ENCODE measurements at places on chromosomes 11 and 22.

- DNase-seq = no peak
Observed at GRCh38 chr22:27912101-27912500, 7.0 kb downstream of the PITPNB start.

DNA sequence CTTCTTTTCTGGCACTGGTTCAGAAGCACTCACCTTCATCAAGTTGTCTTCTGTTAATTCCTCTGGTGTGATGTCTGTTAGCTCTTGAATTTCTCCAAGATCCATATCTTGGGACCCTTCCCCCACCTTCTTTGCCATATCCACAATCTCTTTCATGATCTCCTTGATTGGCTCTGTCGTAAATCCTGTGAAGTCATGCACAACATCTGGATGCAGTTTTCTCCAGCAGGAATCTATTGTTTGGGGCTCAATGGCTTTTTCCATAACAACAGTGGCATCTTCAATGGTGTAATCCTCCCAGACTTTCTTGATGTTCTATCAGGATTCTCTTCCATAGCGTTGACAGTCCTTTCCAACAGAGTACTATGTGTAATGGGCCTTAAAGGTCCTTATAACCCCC lies 96.9 kb downstream of the CSTPP1 start:
- no peak for DNase-seq

DNA sequence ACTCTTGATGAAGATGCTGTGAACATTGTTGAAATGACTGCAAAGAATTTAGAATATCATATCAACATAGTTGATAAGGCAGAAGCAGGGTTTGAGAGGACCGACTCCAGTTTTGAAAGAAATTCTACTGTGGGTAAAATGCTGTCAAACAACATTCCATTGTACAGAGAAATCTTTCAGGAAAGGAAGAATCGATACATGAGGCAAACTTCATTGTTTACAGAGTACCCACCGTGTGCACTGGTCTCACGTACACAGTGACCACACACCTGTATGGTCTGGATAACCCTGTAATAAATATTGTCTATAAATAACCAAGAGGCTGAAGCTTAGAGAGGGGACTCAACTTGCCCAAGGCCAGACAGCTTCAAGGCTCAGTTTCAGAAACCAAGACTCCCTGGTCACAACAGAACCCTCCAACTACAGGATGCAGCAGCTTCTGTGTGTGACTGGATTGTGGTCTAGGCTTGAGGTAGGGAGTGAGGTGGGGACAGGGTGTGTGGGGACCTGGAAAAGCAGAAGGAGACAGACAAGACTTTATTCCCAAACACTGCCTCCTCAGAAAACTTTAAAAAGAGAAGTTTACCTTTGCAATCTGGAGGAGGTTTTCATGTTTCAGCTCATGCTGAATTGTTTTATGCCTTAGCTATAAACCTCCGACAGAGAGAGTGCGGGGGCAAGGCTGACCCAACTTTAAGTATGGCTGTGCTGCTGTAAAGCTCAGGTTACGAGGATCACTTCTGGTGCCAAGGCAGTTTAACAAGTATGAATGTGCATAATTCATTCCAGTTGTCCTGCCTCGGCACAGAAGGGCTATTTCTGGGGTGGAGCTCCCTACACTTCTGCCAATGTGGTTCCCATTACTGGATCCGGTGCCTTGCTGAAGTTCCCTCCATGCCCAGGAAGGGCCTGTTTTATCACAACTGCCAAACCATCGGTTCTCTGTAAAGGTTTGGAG lies 372.6 kb upstream of the NARS2 start:
- DNase-seq = no peak

- no peak for DNase-seq
Observed at GRCh38 chr22:21564411-21564810, 3.1 kb upstream of the UBE2L3 start.

GRCh38 chr11:125250318-125251213 lies 86.0 kb downstream of the PKNOX2 start:
- DNase-seq = no peak

- no peak for DNase-seq
Observed at GRCh38 chr11:43751726-43752125, 71.2 kb downstream of the HSD17B12 start.

DNA sequence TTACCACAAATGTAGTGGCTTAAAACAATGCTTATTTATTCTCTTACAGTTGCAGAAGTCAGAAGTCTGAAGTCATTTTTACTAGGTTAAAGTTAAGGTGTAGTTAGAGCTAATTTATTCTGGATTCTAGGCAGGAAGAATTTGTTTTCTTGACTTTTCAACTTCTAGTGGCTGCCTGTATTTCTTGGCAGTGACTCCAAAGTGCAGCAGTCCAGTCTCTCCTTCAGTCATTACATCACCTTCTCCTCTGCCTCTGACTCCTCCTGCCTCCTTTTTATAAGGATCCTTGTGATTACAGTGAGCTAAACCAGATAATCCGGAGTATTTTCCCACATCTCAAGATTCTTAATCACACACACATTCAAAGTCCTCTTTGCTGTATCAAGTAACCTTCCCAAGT lies 581.4 kb downstream of the KCNA4 start:
- DNase-seq = no peak

GRCh38 chr11:46306296-46306853 lies 28.9 kb downstream of the CREB3L1 start:
- DNase-seq = no peak

DNA sequence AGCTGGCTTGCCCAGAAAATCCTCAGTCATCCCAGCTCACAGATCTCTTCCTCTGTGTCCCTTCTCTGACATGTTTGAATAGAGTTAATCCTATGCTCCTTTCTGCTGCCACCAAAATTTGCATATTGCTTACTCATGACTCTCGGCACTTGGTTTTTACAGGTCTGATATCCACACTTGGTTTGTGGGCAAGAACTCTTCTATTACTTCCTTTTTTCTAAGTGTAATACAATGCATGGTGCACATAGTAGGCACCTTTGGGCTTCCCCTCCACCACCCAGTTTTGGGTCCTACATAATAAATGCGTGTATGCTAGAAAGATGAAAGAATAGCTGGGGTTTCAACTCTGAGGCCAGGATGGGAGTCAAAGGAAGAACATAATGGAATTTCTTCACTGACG lies 69.7 kb upstream of the GRK3 start:
- no peak for DNase-seq

DNA sequence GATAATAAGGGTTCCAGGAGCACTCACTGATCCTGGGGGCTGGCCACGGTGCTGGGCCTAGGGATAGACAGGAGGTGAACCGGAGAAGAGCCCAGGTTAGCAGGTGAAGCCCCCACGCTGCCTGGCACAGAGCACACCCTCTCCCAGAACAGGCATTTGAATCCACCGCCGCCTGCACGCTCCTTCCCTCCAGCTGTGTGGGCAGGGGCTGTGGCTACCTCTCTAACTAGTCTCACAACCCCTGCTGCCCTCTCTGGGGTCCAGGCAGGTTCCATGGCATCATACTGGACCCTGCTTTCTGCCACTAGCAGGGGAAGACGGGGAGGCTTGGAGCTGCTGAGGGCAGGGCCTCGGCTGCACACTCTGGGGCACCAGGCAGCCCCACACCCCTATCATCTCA lies 358.0 kb downstream of the CTTN start:
- DNase-seq = no peak

- DNase-seq = no peak
Observed at GRCh38 chr11:19895776-19896175, 183.1 kb downstream of the NAV2 start.

GRCh38 chr11:65376138-65376713 lies 6.2 kb downstream of the SLC25A45 start:
- DNase-seq = no peak

GRCh38 chr11:107927559-107927958 lies 689 bp upstream of the RAB39A start:
- no peak for DNase-seq

DNA sequence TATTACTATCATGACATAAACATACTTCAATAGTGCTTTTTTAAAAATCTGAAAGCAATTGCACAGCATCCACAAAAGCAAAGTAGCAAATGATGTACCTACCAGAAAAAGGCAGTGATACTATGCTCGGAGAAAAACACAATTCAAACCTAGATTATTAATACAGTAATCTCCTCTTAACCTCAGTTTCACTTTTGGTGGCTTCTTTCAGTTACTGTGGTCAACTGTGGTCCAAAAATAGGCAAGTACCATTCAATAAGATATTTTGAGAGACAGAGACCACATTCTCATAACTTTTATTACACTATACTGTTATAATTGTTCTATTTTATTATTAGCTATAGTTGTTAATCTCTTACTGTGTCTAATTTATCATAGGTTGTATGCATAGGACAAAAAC lies 20.8 kb downstream of the KCNA4 start:
- DNase-seq = no peak

GRCh38 chr22:38036392-38037062 lies 20.7 kb upstream of the PICK1 start:
- DNase-seq = no peak

DNA sequence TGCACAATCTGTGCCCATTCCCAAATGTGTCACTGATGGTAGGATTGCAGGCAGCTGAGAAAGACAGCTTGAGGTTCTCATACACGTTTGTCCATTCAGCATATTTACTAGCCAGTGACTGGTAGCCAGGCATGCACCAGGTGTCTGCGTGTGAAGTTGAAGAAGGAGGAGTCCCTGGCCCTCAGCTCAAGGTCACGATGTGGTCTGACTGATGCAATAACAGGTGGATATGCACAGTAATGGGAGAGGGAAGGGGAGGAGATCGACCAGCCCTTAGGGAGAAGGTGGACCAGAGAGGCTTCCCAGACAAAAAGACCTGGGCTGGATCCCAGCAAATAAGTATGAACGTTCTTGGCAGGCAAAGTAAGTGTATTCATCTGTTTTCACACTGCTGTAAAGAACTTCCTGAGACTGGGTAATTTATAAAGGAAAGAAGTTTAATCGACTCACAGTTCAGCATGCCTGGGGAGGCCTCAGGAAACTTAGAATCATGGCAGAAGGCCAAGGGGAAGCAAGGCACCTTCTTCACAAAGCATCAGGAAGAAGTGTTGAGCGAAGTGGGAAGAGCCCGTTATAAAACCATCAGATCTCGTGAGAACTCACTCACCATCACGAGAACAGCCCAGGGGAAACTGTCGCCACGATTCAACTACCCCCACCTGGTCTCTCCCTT lies 96.0 kb downstream of the MN1 start:
- DNase-seq = no peak

DNA sequence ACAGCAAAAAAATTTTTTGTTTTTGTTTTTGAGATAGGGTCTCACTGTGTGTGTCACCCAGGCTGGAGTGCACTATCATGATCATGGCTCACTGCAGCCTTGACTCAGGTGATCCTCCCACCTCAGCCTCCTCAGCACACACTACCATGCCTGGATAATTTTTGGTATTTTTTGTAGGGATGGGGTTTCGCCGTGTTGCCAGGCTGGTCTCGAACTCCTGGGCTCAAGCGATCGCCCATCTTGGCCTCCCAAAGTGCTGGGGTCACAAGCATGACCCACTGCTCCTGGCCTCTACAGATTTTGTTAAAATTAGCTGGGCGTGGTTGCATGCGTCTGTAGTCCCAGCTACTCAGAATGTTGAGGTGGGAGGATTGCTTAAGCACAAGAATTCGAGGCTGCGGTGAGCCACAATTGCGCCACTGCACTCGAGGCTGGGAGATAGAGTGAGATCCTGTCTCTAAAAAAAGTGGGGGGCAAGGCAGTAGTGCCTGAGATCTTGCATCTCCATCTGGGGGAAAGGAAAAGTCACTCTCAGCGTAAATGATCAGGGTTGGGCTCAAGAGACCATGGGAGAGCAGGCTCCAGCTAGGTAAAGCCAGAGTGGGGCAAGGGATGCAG lies 10.6 kb upstream of the DGKZ start:
- no peak for DNase-seq

DNA sequence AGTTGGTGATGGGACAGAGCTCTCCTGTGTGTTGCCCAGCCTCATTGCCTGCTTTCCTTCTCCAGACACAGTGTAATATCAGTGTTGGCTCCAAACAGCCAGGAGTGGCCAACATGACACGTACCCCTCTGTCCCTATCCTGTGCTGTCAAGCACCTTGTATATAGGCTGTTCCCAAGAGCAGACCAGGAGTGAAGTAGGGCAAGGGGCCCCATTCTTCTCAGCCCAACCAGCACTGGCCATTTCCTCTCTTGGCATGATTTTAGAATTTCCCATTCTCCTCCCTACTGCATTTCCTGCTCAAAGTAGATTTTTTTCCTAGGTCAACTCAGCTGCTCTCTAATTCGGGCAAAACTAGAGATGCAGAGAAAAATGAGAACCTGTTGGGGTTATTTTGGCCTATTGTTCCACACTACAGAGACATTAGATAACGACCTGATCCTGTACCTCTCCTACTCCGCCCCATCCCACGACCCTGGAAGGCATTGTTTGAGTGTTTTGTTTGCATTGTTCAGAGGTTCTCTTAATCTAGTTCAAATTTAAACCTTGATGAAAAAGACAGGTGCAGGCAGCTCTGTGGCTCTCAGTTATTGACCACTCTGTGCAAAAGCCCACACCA lies 95.6 kb downstream of the RASSF10 start:
- no peak for DNase-seq

GRCh38 chr11:70292863-70293262 lies 22.4 kb downstream of the PPFIA1 start:
- no peak for DNase-seq

DNA sequence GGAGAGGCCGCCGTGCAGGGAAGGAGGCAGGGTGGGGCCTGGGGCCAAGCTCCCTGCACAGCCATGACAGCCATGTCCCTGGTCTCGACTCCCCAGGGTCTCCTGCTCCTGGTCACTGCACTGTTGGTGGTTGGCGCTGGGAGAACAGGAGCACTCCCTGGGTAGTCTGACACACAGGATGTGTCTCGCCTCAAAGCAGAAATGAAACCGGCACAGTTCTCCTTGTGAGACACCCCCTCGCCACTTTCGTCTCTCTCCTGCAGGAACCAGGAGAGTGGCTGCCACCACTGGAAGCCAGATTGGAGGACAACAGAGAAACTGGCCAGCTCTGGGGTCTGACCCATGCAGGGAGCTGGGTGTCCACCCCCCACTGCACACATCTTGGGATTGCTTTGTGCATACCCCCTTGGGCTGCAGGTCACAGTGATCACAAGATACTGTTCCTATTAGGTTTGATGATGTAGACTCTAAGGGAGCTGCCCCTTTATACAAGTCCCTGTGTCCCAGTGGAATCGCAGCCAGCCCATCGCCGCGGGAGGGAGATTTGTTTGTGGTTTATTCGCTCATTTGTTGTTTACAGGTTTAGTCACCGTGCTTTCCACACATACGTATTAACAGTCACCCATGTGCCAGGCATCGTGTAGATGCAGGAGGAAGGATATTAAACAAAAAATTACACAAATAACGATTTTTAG lies 27.0 kb upstream of the YWHAH start:
- DNase-seq = no peak

DNA sequence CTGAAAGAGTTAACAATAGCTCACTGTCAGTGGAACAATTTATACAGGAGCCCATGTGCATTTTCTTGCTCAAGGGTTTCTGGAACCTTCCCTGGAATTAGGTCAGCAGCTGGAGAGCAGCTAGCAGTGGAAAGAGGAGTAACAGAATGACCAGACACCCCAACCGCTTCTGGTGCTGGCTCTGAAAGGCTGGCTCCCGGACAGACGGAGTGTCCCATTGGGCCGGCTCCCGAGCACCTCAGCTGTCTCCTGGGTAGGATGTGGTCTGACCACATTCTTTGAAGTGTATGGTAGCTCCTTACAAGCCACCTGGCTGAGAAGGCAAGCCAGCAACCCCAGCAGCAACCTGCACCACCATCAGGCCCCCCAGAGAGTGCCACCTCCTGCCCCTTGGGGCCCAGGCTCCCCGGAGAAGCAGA lies 44.7 kb downstream of the ABTB2 start:
- DNase-seq = no peak

- DNase-seq = no peak
Observed at GRCh38 chr11:64163951-64164350, 2.0 kb downstream of the MACROD1 start.
